ENCODE measurements at places on chromosomes 5 and 9.

- DNase-seq = no peak
Measured at GRCh38 chr5:126499853-126500342, 76.7 kb downstream of the GRAMD2B start.

- no peak for DNase-seq
Measured at GRCh38 chr5:98679963-98680362, 93.5 kb upstream of the RGMB start.

DNA sequence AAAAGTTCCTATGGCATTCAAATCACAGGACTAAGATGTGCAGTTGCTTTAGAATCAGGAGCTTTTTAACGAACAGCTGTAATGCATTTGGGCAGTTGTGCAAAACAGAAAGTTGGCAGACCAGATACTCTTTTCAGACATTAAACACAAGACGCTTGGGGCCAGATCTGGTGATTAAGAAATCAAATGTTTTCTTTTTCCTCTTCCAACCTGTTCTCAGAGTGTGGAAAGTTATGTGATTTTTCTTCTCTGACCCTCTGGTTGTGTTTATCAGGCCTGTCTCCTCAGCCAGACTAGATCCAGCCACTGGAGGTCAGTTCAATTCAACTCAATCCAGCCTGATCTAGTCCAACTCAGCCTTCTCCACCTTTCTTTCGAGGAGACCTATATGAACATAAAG is 298.5 kb upstream of the PCSK5 start:
- no peak for DNase-seq

- no peak for DNase-seq
Measured at GRCh38 chr5:138625134-138625533, 49.9 kb upstream of the HSPA9 start.

DNA sequence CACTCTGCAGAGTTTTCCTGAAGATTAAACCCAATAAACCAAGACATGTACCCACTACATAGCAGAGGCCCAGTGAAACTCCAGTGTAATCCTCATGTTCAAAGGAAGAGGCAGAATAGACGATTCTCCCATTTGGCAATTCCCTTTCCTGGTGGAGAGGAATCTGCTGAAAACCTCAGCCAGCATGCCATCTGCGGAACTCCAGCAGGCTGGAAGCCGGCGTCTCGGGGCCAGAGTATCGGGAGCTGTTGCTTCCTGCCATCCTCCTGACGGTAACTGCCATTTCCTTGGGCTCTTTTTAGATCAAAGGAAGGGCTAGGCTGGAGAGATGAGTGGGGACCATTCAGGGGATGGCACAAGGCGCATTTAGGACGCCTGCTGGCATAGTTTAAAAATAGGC is 20.5 kb downstream of the NEURL1B start:
- DNase-seq = no peak

DNA sequence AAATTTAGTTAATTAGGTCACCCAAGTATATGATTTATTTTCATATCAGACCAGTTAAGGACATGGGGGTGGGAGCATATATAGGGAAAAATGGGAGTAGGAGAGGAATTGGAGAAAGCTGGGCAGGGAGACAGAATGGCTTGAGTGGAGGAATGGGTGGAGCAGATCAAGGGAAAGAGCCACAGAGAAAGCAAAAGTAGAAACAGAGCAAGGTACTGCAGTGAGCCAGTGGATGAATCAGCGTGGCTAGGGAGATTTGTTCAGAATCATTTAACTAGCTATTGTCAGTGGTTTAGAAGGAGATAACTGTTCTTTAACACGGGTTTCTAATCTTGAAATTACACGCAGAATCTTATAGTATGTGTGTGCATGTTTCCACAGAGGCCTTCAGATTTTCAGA is 37.4 kb downstream of the SNX24 start:
- no peak for DNase-seq

GRCh38 chr5:32589942-32590869 is 4.8 kb downstream of the SUB1 start:
- peak; percentile 20 for DNase-seq

- DNase-seq = no peak
Measured at GRCh38 chr5:150860246-150860821, 14.0 kb downstream of the IRGM start.

DNA sequence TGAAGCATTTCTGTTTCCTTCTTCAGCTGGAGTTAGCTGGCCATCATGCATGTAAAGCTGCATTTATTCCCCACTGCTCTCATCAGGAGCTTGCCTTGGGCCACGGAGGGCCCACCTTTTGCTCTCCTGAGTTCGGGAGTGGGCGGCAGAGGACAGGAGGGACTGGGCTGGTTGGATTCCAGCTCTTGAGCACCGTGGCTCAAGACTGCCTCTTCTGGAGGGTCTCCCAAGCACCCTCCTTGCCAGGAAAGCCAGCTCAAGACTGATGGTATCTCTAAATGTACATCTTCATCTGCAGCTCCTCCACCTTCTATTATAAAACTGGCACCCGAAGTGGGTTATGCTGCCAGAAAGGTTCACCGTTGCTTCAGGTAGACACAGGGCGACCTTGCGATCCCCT is 399.6 kb upstream of the IRX1 start:
- no peak for DNase-seq

DNA sequence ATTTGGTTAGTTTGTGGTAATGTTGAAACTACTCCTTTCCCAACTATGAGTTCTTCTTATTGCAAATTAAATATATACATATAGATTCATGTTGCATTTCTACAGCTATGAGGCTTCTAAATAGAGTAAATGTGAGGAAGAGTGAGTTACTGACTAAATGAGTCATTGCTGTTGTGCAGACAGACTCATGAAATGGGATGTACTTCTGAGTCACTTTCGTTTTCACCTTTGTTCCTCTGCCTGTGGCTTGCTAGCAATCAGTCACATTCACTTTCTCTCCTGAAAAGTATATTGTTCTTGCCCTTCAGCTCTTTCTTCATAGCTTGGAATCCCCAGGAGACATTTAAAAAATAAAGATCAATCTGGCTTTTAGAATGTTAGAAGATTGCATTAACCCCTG is 295.5 kb upstream of the SMC2 start:
- no peak for DNase-seq

DNA sequence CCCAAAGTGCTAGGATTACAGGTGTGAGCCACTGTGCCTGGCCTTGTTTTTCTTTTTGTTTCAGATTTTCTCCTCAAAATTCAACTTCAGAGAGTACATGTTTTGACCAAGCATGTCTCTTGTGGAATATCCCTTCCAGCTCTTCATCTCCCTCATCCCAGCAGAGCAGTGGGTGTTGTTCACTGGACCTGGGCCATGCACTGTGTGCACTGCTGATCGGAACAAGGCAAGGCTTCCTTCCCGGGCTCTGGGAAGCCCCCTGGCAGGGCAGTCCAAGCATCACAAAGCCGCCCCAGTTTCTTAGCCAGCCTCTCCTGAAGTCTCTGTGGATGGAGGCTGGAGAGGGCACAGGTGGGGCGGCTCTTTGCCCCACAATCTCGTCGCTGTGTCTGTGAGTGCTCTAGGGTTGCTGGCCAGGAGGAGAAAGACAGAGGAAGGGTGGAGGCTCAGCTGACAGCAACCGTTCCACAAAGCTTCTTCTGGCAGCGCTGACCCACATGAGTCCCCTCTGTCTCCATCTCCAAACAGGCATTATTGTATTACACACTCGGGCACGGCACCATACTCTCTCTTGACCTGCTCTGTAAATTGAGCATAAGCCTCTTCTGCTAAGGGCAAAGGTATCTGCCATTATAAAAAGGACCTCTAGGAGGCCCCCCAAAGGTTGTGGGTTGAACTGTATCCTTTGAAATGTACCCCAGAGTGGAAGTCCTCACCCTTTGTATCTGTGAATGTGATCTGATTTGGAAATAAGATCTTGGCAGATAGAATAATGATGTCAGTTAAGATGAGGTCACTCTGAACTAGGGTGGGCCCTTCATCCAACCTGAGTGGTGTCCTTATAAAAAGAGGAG is 89.6 kb downstream of the TARS1 start:
- DNase-seq = no peak

DNA sequence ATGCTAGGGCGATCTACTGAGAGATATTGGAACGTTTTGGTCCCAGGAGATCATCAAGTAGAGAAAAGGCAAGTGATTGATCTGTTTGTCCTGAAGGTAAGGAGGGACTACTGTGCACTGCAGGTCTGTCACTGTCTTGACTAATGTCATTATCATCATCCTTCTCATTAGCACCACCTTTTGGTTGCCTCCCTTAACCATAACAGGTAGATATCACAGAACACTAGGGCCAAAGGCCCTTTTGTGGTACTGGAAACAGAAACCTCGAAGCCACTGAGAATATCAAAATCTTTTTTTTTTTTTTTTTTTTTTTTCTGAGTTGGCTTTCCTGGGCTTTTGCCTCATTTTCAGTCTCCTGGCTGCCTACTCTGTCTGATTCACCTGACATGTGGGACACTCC is 134.0 kb downstream of the KCTD16 start:
- DNase-seq = no peak

GRCh38 chr9:74777136-74777879 is 110.4 kb downstream of the TRPM6 start:
- peak; percentile 47 for DNase-seq

DNA sequence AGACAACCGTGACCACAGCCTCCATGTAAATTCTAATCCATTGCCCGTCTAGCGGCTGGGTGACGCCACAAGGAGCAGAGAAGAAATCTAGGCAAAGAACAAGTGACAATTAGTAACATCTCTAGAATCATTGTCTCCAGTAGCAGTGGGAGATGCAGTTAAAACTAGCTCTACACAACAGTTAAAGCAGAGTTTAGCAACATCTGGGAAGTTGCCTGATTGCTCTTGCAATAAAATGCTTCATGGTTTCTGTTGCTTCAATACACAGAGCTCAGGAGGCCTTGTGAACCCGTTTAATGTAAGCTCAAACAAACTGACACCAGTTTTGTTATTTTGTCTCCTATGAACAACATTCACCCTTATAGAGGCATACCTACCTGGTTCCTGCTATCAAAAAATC is 369.8 kb upstream of the PDE4D start:
- no peak for DNase-seq

GRCh38 chr9:35464141-35465025 is 25.5 kb upstream of the RUSC2 start:
- DNase-seq = no peak

GRCh38 chr9:114092336-114092735 is 6.8 kb downstream of the KIF12 start:
- DNase-seq = no peak

GRCh38 chr5:75611311-75612225 is at the start of gene ANKDD1B:
ANKDD1B (plus strand) TSS chr5:75611453; CDS start chr5:75611635, 182 bp downstream.
- no peak for DNase-seq

DNA sequence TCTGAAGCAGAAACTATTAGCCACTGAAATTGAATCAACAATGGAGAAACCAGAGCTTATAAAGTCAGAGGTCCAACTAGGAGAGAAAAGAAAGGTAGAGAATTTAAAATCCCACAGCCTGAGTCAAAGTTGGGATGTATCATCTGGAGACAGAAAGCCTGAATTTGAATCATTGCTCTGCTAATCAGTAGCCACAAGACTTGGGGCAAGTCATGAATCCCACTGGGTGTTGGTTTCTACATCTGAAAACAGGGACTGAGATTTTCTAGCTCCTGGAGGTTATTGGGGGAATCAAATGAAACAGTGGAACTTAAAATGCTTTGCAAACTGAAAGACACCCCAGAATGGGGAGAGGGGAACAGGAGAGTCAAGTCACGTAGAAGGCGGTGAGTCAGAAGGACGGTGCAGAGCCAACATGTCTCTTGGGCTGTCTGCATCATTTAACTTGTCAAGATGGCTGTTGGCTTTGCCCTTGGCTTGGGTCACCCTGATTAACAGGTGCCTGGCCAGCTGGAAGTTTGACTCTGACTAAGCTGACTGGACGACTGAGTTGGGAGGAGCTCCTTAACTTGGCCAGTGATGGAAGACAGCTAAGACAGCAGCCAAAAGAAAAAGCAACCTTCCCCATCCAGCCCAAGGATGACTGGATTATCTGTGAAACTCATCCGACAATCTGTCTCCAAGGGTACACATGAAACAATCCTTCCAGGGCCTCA is 60.6 kb upstream of the ADRA1B start:
- no peak for DNase-seq

GRCh38 chr5:119315516-119315949 is 40.3 kb upstream of the TNFAIP8 start:
- no peak for DNase-seq

DNA sequence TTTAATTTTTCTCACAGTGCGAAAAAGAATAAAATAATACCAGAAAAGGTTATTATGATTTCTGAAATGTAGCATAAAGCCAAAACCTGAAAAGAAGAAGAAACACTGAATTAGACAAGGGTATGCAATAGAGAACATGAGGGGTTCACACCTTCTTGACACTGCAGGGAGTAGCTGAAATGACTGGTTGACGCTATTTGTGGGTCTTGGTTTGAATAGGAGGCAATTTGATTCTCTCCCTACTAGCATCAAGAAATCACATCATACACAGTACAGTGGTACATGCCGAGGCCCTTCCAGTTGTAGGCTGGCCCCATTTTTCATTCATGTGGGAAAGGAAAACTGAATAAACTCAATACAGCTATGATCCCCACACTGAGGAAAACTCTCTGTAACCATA is 68.6 kb downstream of the NR3C1 start:
- DNase-seq = no peak

DNA sequence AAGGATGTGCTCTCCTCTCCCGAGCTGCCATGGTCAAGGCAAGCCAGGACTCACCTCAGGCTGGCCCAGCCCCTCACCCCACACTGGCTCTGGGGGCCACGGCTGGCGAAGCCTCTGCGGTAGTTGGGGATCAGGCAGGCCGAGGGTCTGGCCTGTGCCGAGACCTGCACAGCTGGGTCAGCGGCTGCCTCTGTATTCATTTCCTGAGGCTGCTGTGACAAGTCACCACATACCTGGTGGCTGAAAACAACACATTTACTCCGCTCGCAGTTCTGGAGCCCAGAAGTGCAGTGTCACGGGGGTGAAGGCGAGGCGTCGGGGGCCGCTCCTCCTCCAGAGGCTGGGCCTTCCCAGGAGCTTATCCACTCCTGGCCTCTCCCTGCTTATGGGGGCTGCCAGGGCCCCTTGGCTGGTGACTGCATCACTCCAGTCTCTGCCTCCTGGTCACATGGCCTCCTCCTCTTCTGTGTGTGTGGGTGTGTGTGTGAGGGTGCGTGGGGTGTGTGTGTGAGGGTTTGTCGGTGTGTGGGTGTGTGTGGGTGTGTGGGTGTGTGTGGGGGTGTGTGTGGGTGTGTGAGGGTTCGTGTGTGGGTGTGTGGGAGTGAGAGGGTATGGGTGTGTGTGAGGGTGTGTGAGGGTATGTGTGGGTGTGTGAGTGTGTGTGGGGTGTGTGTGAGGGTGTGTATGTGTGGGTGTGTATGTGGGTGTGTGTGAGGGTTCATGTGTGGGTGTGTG is 3.2 kb upstream of the SCGB3A1 start:
- no peak for DNase-seq

GRCh38 chr5:95984287-95984938 is 22.8 kb upstream of the ELL2 start:
- no peak for DNase-seq

DNA sequence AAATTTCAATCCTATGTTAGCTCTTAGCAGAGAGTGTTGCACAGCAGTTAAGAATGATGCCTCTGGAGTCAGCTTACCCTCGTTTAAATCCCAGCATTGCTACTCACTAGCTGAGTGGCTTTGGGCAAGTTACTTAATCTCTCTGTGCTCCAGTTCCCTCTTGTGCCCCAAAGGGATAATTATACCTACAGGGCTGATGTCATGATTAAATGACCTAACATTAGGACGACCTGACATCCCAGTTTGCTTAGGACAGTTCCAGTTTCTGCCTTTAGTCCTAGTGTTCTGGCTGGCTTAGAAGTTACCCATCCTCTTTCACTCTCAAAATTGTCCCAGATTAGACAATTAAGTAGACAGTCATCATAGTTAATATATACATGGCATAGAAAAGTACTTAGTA is 4.3 kb upstream of the RAI14 start:
- DNase-seq = no peak

GRCh38 chr5:124783285-124783684 is 36.8 kb upstream of the ZNF608 start:
- no peak for DNase-seq

- DNase-seq = no peak
Measured at GRCh38 chr5:162487528-162488525, 420.3 kb downstream of the GABRG2 start.
